ENCODE measurements at places on chromosomes 7 and 10. TPM values are rescaled to one million over a fixed set of nuclear protein-coding genes. Genes with fewer than 3 reads are reported as not detected.

The IL6 gene
- total RNA-seq, result 7.3 TPM

- no peak overlapping the region for H3K4me3 ChIP-seq
- no peak for DNase-seq
- H3K36me3 ChIP-seq, result peaks cover 2% of the 10 kb centered on the region
- H3K27me3 ChIP-seq, result no peaks in the 10 kb centered on the region
- H3K4me1 ChIP-seq, result peaks cover 61% of the 10 kb centered on the region
Measured at GRCh38 chr10:80484243-80484642, 30.1 kb downstream of the TSPAN14 start.

DNA sequence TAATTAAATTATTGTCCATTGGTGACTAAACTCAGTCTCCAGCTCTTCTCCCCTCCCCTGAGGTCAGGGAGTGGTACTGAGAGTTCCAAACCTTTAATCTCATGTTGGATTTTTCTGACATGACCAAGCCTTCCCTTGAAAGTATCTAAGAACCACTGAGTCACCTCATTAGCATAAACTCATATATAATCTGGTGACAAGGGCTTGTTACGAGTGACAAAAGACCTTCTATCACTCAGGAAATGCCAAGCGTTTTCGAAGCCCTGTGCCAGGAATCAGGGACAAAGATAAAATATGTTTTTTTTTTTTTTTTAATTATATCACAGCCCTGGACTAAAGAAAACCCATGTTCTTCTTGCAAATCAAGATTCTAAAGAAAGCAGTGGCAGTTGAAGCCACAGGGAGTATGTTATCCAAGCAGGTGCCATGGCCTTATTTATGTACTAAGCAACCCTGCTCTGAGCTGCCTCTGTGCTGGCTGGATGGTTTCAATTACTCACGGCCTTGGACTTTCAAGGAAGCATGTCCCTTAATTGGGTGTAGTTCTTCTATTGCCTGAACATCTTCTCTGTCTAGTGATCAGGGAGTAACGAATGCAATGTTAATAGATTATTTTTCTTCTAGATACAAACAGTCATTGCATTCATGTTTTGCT, 169.0 kb upstream of the PRKCQ start:
- H3K4me3 ChIP-seq, result no peak overlapping the region
- no peaks in the 10 kb centered on the region for H3K36me3 ChIP-seq
- no peak overlapping the region for H3K27ac ChIP-seq
- no peaks in the 10 kb centered on the region for H3K4me1 ChIP-seq

DNA sequence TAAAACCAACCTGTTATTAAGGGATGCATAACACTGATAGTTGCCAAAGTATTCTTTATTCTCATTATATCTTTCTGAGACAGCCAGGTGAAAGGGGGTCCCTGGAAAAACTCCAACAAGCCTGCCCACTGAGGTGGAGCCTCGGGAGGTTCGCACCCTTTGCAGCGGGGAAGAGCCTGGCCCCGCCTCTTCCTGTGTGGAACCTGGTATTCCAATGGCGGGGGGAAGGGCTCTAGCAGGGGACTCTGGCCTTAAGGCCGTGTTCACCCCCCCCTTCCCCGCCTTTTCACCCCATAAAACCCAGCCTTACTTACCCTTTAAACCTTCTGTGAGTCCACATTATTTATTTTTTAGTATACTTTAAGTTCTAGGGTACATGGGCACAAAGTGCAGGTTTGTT, 62.4 kb upstream of the PDK4 start:
- no peaks in the 10 kb centered on the region for H3K4me1 ChIP-seq
- no peaks in the 10 kb centered on the region for H3K27me3 ChIP-seq
- H3K4me3 ChIP-seq, result no peak overlapping the region
